ENCODE measurements at places on chromosomes 7 and 10. TPM values are rescaled to one million over a fixed set of nuclear protein-coding genes. Genes with fewer than 3 reads are reported as not detected.

- DNase-seq = no peak
- H3K36me3 ChIP-seq = no peaks in the 10 kb centered on the region
- H3K4me3 ChIP-seq = no peak overlapping the region
- no peaks in the 10 kb centered on the region for H3K27me3 ChIP-seq
Observed at GRCh38 chr7:20513341-20513740, 102.1 kb upstream of the ABCB5 start.

- H3K27me3 ChIP-seq = no peaks in the 10 kb centered on the region
- no peak overlapping the region for H3K4me3 ChIP-seq
- H3K36me3 ChIP-seq = no peaks in the 10 kb centered on the region
- peaks cover 6% of the 10 kb centered on the region for H3K4me1 ChIP-seq
- DNase-seq = no peak
- no peak overlapping the region for H3K27ac ChIP-seq
Observed at GRCh38 chr10:16652154-16652553, 130.5 kb upstream of the C1QL3 start.

DNA sequence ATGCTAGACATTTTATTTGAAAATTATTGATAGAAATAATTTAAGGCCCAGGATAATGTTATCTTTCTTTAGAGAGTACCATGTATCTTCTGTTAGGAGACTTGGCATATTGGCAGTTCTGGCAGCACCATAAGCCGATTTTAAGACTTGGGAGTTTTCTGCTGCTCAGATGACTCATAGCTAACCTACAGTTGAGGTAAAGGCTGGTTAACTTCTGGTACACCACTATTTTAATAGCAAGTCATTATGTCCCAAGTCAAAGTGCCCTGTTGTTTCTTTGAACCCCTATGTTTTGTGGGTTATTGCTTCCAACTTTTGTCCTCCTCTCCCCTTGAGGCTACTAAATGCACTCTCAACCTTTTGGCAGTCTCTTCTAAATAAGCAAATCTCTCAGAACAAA, 25.2 kb downstream of the ATRNL1 start:
- H3K27me3 ChIP-seq = no peaks in the 10 kb centered on the region
- H3K4me1 ChIP-seq = peaks cover 2% of the 10 kb centered on the region
- DNase-seq = no peak
- H3K4me3 ChIP-seq = no peak overlapping the region

- peak overlapping the region; percentile 20 for H3K27ac ChIP-seq
- peaks cover 11% of the 10 kb centered on the region for H3K4me1 ChIP-seq
- no peaks in the 10 kb centered on the region for H3K27me3 ChIP-seq
Observed at GRCh38 chr7:33807779-33808482, 97.4 kb upstream of the BMPER start.

GRCh38 chr7:44284216-44284615, 41.2 kb downstream of the CAMK2B start:
- H3K36me3 ChIP-seq = no peaks in the 10 kb centered on the region
- DNase-seq = no peak
- no peak overlapping the region for H3K4me3 ChIP-seq
- H3K4me1 ChIP-seq = no peaks in the 10 kb centered on the region
- no peak overlapping the region for H3K27ac ChIP-seq
- no peaks in the 10 kb centered on the region for H3K27me3 ChIP-seq

DNA sequence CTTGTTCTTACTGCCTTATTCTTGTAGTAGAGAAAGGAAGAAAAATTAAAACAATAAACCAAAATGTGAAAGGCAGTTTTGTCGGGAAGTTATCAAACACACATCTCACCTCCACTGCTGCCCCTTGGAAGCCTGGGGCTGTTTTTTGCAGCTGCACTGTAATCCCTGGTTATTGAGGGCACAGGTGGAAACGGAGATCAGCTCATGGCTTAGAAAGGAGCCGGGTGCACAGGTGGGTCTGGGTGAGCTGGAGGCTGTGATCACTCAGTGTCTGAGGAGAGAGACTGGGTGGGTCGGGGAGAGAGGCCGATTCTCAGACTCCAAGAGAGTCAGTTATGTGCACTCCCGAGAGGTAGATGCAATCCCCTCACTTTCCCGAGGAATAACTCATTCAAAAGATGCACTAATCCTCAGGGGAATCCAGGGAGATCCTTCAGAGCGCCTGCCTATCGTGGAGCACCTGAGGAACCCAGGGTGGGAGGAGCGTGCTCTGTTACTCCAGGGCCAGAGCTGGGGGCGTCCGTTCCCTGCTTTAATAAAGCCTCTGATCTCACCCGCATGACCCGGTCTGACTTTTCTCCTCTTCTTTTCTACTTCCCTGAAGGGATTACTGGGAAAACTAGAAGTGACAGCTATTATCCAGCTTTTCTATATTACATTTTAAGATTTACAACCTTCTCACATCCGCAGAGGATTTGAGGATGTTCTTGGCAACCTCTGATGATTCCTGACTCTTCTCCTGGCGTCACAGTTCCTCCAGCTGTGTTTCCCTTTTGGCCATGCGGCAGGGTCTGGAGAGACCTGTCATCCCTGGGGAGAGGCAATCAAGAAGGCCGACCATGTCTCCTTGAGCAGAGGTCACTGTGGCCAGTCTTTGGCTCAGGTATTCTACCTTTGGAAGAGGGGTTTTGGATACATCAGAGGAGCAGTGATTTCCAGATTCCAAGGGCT, 82.1 kb downstream of the CAMK1D start:
- peaks cover 4% of the 10 kb centered on the region for H3K27me3 ChIP-seq
- no peak overlapping the region for H3K4me3 ChIP-seq
- no peak overlapping the region for H3K27ac ChIP-seq
- no peak for DNase-seq
- no peaks in the 10 kb centered on the region for H3K36me3 ChIP-seq

DNA sequence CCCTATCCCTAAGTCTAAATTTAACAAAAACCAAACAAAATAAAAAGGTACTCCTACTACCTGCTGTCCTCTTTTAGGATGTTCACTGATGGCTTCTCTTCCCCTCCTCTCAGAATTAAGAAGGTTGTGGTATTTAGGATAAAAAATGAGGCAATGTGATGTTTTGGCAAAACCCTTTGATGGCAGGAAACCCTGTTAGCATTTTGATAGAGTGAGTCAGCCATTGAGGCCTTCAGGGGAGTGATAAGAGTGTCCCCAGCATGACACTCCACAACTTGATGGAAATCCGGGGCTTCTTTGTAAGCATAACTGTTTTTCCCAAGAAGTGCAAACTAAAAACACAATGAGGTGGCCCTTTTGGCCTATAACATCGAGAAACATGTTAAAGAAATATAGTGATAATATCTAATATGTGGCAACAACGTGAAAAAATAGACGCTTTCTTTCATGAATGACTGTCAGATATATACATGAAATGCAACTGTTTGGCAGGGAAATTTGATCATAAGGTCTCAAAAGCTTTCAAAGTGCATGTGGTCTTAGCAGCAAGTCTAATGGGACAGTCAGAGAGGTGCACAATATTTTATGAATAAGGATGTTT, 55.0 kb downstream of the PRTFDC1 start:
- peaks cover 47% of the 10 kb centered on the region for H3K4me1 ChIP-seq
- H3K27me3 ChIP-seq = no peaks in the 10 kb centered on the region
- no peak overlapping the region for H3K27ac ChIP-seq
- no peaks in the 10 kb centered on the region for H3K36me3 ChIP-seq

The PTPRN2 gene
- 0.50 TPM for total RNA-seq

GRCh38 chr10:8071006-8071405, 16.5 kb downstream of the GATA3 start:
- H3K4me1 ChIP-seq = no peaks in the 10 kb centered on the region
- H3K36me3 ChIP-seq = no peaks in the 10 kb centered on the region

The PNLIP gene
- total RNA-seq = not detected

The PAPOLB gene
- total RNA-seq = 0.10 TPM

The TACC2 gene
- 64.2 TPM for total RNA-seq

DNA sequence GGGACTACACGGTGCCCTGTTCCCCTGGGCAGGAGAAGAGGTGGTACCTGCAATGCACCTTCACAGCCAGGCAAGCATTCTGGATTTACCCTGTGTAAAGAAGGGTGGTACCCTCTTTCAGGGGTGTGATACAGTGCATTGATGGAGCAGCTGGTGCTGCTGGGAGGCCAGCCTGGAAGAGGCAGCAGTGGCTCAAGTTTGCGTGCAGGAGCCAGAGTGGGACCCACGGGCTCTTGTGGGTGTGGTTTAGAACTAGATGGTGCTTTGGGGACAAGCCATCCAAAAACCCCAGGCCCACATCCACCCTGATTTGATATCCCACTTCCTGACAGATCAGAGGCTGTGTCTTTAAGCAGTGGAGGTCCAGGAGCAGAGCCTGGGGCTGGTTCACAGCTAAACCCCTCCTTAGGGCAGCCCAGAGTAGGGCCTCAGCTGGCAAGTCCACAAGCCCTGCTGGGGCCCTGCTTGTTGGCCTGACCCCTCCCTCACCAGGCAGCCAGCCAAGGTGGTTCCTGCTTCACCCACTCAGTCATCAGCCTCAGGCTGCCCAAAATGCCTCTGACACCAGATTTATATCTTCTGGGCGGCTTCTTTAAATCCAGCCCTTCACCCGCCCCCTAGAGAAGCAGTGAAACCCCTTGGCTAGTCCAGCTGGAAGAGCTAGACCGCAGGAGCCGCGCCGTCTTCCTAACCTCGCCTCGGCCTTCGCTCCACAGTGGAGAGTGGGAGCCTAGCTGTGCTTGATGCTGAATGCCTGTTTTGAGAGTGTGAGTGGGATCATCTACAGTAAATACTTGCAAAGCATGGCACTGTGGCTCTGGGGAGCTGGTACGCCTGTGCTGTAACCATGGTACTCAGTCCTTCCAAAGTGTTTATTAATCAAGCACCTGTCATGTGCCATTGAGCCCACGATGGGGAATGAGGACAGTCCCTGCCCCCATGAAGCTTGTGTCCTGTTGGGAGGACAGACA, 1.4 kb upstream of the ASIC3 start:
- H3K4me1 ChIP-seq = peaks cover 21% of the 10 kb centered on the region
- no peak for DNase-seq
- H3K36me3 ChIP-seq = peaks cover 7% of the 10 kb centered on the region
- no peak overlapping the region for H3K4me3 ChIP-seq

- peaks cover 8% of the 10 kb centered on the region for H3K4me1 ChIP-seq
- no peak overlapping the region for H3K27ac ChIP-seq
- H3K27me3 ChIP-seq = no peaks in the 10 kb centered on the region
- H3K4me3 ChIP-seq = no peak overlapping the region
- peaks cover 2% of the 10 kb centered on the region for H3K36me3 ChIP-seq
- no peak for DNase-seq
Observed at GRCh38 chr7:1055956-1056784, 11.8 kb downstream of the GPR146 start.

The MTPN gene
- 137 TPM for total RNA-seq

- H3K27ac ChIP-seq = no peak overlapping the region
- no peak overlapping the region for H3K4me3 ChIP-seq
- no peaks in the 10 kb centered on the region for H3K4me1 ChIP-seq
- H3K27me3 ChIP-seq = peaks cover 2% of the 10 kb centered on the region
- no peak for DNase-seq
- no peaks in the 10 kb centered on the region for H3K36me3 ChIP-seq
Observed at GRCh38 chr7:144670218-144670617, 165.6 kb downstream of the TPK1 start.

The BMPER gene
- 0.50 TPM for total RNA-seq

- H3K27me3 ChIP-seq = no peaks in the 10 kb centered on the region
- DNase-seq = peak; percentile 87
- H3K4me1 ChIP-seq = peaks cover 25% of the 10 kb centered on the region
- no peak overlapping the region for H3K4me3 ChIP-seq
- H3K27ac ChIP-seq = peak overlapping the region; percentile 59
Observed at GRCh38 chr10:12971001-12971788, 30.3 kb downstream of the CCDC3 start.

DNA sequence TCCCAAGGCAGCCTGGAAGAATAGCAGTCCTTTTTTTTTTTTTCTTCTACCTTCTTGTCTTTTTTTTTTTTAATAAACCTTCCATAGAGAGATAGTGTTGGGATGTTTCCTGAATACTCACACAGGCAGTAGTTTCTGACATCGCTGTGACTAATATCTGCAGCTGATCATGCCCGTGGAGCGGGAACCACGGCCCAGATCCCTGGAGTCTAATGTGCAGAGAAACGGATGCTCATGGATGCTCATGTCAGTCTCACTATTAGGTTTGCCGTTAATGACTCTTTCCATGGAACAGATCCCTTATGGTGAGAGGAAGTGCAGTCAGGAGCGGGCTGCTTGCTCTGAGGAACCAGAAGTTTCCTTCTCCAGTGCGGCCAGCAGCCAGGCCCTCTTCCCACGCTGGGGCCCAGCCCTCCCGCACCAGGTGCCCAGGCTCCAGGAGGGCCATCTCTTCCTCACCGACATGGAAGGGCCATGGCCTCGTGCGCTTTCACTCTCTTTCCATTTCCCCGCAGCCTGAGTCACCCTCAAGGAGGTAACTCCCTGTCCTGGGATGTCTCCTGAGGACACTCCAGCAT, 132.5 kb downstream of the WDR37 start:
- H3K27me3 ChIP-seq = peaks cover 4% of the 10 kb centered on the region
- no peak for DNase-seq
- H3K4me3 ChIP-seq = no peak overlapping the region
- peaks cover 3% of the 10 kb centered on the region for H3K36me3 ChIP-seq

The EGR2 gene
- total RNA-seq = 5.4 TPM

DNA sequence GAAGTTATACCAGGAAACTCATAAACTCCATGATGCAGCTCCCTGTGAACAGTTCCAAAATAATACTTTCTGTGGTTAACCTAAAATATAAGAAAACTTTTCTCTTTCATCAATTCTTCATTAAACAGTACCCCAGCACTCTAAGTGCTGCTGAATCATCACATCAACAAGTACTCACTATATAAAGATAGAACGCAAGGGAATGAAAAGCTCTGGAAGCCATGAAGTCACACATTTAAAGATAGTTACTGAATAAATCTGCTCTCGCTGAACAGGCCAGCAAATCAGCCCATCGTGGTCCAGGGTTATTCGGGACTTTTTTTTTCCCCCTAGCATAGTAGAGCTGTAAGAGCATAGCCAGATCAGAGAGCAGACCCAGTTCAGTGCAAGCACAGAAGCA, 254.3 kb downstream of the IPMK start:
- H3K27me3 ChIP-seq = peaks cover 3% of the 10 kb centered on the region
- H3K4me1 ChIP-seq = peaks cover 32% of the 10 kb centered on the region
- no peak overlapping the region for H3K27ac ChIP-seq
- H3K36me3 ChIP-seq = no peaks in the 10 kb centered on the region

DNA sequence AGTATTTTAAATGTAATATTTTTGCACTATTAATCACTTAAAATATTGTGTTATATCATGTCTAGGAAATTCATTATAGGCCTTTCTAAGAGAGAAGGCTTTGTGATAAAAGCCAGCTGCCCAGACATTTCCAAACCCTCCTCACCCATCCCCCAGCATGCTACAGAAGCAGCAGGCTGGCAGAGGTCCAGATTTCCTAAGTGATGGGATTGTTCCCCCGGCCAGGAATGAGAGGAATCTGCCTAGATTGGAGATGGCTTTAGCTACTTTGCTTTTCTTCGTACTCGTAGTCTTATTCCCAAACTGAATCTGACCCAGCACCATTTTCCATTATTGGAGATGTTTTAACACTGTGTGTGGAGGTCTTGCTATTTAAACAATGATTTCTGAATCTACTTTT, 29.4 kb downstream of the CDK14 start:
- H3K4me3 ChIP-seq = peak overlapping the region; percentile 53
- H3K27me3 ChIP-seq = no peaks in the 10 kb centered on the region
- H3K36me3 ChIP-seq = no peaks in the 10 kb centered on the region
- peak overlapping the region; percentile 83 for H3K27ac ChIP-seq

DNA sequence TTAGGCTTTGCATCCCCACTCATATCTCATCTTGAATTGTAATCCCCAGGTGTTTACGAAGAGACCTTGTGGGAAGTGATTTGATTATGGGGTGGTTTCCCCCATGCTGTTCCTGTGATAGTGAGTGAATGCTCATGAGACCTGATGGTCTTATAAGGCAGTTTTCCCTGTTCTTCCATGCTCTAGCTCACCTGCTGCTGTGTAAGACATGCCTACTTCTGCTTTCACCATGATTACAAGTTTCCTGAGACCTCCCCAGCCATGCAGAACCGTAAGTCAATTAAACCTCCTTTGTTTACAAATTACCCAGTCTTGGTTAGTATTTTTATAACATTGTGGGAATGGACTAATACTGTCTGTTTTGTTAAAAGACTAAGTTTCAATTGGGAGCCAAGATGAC, 35.3 kb upstream of the ZNF92 start:
- no peaks in the 10 kb centered on the region for H3K4me1 ChIP-seq
- H3K27me3 ChIP-seq = no peaks in the 10 kb centered on the region
- H3K36me3 ChIP-seq = no peaks in the 10 kb centered on the region

Measured in osteocyte (in vitro differentiated cells).